ENCODE measurements at places on chromosomes 11 and 22.

- DNase-seq: no peak
Observed at GRCh38 chr11:121749691-121750090, 296.9 kb upstream of the SORL1-AS1 start.

DNA sequence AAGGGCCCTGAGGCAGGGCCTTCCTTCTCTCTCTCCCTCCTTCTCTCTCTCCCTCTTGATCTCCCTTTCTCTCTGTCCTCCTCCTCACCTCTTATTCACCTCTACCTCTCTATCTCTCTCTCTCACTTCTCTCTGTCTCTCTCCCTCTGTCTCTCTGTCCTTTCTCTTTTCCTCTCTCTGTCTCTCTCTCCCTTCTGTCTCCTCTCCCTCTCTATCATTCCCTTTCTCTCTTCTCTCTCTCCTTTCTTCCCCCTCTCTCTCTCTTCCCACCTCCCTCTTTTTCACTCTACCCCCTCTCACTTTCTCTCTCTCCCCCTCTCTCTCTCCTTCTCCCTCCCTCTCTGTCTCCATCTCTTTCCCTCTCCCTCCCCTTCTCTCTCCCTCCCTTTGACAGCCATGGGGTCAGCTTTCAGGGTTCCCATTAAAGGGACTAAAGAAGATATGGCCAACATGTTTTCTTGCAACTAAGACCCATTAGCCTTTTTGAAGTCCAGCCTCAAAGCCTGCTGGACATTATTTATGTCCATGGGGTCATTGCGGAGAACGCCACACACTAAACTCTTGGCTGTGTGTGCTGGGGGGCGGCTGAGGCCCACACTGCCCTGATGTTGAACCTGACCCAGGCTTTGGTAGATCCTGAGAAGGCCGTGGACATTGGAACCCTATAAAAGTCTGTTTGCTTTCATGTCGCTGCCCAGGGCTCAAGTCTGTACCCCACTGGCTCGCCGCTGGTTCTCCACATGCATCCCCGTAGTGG lies 15.0 kb downstream of the ANO1 start:
- DNase-seq: no peak

DNA sequence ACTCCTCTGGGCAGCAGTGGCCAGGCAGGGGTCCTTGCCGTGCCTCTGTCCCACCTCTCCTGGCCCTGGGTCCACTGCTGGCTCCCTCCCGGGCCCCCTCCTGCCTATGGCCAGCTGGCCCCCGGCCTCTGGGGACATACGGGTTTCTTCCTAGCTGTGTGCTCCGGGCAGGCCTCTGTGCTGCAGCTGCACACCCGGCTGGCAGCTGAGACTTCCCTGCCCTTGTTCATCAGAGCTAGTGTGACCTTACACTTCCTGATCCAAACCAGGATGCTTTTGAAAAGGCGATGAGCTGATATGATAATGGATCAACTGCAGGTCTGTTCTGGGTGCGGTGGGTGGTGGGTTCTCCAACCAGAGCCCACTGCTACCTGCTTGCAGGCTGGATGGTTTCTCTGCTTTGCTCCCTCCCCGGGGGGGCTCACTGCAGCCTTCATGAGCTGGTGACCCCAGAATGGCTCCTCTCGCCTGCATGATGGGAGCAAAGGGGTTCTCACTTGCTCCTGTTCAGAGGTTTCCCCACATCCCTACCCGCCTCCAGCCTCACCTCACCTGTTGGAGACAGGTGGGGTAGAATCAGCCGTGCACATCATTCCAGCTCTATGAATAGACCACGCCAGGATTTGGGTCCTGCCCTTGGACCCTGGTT lies 13.3 kb downstream of the B3GAT1 start:
- DNase-seq: no peak

- peak; percentile 85 for DNase-seq
Observed at GRCh38 chr11:119368121-119369034, 13.1 kb downstream of the USP2 start.

DNA sequence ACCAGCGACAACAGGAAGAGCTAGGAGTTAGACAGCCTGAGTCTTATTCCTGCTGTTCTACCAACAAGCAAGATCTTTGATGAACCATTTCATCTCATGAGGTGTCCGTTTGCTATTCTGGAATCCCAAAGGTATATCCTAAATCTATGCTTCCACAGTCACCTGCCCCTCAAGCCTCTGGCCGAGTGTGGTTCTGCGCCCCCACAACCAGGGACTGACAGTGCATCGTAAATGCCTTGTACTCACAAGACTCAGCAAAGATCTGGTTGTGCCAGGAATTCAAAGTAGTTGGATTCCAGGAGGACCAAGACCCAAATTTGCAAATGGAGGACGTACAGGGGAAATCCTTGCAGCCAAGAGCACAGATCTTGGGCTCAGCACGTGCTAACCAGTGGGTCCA lies 47.5 kb upstream of the JAM3 start:
- no peak for DNase-seq

DNA sequence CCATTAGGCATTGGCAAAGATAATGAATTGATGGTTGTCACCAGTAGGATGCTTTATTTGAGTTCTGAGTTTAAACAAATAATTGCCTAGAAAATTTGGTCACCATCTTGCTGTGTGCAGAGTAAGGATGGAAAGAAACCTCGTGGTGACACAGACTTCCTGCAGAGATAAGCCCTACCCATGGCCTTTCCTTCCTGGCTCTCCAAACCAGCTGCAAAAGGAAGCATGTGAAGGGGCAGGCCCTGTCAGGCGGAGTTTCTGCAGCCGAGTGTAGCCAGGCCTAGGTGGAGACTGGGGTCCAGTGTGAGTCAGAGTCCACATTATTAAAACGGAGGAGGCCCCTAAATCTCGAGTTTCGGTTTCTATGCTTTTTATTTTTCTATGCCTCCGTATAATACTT lies 83.1 kb upstream of the ADSL start:
- DNase-seq: no peak

- DNase-seq: no peak
Observed at GRCh38 chr11:43931717-43932039, 10.8 kb upstream of the C11orf96 start.

DNA sequence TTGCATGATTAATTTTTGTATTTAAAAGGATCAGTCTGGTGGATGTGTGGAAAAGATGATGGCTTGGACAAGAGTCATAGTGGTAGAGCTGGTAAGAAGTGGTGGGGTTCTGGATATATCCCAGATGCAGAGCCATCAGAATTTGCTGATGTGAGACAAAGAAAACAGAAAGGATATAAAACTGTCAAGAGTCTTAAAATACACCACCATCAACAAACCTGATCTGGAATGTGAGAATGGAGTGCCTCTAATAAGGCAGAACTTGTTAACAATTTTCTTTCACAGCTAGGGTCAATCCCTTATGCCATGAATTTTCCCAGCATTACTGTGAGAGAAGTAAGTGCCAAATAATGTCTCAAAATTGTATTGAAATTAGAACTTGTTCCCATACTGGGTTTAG lies 215.4 kb downstream of the METTL15 start:
- no peak for DNase-seq

GRCh38 chr11:43507171-43507570 lies 148.5 kb downstream of the TTC17 start:
- DNase-seq: no peak

Data from retinal pigment epithelial cell (primary cell).